NCI-H1092 (cell line): ENCODE measurements at places on chromosomes 5 and 9.

DNA sequence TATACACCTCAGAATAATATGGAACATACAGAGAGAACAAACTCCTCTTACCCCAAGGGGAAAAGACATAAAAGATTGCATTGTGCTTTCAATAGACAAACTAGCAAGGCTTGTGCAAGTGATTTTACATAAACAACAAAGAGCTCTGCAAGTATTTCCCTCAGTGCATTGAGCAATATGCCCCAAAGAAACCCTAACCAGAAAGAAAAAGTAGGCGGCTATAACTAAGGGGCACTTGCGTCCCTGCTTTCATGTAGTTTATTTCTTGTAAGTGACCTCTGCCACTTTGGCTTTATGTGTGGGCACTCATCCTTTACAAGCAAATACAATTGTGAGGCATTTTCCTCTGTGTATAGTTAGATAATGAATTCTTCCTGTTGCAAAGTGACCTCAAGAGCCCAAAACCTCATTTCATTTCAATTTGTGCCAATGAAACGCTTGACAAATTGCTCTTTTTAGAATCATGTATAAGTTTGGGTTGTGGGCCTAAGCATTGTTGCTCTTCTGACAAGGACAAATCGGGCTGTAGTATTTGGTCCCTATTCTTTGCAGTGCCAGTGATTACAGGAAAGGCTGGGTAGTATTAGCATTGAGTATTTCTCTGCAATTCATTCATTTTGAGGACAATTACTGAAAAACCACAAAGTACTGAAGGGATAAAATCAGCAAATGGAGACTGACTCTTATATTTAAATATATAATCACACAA lies 282.2 kb downstream of the DTWD2 start:
- DNase-seq: no peak

GRCh38 chr9:127869310-127870152 lies 7.9 kb downstream of the AK1 start:
- DNase-seq: peak; percentile 79

- DNase-seq: no peak
Measured at GRCh38 chr9:121085661-121086060, 10.9 kb downstream of the CNTRL start.

- DNase-seq: no peak
Measured at GRCh38 chr5:135329066-135329912, 69.7 kb downstream of the MACROH2A1 start.

- DNase-seq: peak; percentile 7
Measured at GRCh38 chr9:99948896-99949295, 42.4 kb downstream of the STX17 start.

GRCh38 chr9:21477466-21477865 lies 4.6 kb downstream of the IFNE start:
- DNase-seq: no peak

GRCh38 chr9:93131599-93132286 lies 2.3 kb downstream of the NINJ1 start:
- no peak for DNase-seq

- no peak for DNase-seq
Measured at GRCh38 chr9:93577078-93577974, 942 bp downstream of the PHF2 start.

GRCh38 chr5:139825690-139826089 lies 30.1 kb downstream of the PSD2 start:
- DNase-seq: no peak

- peak; percentile 5 for DNase-seq
Measured at GRCh38 chr5:58498340-58498942, 7.2 kb downstream of the GAPT start.

GRCh38 chr9:121672986-121673385 lies 21.6 kb downstream of the DAB2IP start:
- DNase-seq: no peak

DNA sequence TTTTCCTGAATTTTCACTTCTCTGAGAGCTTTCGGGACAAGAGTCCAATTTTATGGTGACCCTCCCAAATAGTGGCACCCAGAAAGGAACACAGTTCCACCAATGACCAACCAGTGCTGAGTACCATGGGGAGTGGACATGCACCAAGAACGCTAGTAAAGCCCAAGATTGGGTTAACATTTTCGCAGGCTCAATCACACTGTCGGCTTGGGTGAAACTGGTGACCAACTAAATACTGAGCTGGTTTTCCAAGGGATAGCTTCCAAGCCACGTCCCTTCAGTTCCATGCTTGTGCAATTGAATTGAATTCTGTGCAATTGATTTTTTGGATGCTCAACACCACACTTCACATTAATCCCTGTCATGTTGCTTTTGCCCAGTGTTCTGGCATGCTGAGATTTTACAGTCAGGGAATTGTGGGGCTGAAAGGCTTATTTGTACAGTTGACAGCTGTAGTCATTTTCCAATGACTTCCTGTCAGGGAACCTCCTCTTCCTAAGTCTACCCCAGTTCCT lies 37.6 kb upstream of the TRMT10B start:
- no peak for DNase-seq

DNA sequence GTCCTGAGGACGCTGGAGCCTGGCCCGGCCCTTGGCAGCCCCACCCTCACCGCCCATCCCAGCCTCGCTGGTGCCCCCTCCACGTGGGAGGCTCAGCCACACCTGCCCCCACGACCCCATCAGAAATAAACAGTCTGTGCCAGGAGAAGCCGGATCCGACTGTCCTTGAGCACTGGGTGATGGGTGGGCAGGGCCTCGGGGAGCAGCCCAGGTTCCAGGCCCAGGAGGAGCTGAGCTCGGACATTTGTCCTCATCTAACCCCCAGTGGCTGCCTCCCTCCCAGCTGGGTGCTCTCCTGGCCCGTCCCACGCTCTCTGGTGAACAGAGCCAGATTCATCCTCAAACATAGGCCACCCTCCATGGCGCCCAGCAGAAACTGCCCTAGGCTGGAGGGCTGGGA lies 4.6 kb upstream of the PTGDS start:
- DNase-seq: no peak

GRCh38 chr5:163695830-163696578 lies 190.6 kb downstream of the MAT2B start:
- DNase-seq: peak; percentile 10

DNA sequence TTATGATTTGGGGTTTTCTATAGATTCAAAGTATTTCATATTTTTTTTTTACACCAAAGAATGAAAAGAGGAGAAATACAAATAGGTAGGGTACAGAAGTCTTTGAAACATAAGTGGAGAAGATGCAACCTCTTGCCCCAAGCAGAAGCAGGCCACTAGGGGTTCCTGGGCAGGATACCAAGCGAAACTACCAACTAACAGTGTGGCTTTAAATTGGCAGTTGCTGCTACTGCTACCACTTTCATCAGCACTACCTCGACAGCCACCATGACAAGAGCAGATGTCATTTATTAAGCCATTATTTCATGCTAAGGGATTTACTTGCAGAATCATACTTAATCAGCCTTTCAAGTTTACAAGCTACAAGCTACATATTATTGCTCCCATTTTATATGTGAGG lies 288.1 kb downstream of the NR3C1 start:
- DNase-seq: no peak

DNA sequence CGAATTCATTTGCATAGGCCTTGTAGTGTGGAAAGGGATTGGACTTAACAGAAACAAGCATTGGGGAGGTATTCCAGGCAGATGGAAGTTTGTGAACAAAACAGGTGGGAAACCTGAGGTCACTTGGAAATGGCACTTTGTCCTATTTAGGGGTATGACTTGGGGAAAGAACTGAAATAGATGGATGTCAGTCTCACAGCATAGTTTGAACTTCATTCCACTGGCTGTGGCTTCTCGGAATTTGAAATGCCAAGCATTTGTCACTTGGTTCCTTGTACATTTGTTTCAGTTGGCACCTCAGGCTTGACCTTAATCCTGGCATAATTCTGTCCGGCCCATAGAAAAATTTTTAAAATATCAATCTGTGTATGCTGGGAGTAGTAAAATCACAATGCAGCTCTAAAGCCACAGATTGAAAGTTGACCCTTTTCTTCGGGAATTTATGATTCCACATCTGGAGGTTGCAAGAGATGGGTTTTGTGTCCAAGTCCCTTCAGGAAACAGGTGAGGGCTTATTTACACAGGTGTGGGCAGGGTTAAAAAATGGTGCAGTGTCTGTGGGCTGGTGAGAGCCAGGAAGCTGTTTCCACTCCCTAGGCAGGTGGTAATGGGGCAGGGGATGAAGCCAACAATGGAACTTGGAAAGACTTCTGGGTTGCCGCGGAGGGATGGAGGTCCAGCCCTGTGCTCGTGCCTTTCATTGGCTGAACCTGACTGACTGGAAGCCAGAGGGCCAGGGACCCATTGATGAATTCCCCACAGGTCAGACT lies 39.2 kb upstream of the PDE8B start:
- no peak for DNase-seq

DNA sequence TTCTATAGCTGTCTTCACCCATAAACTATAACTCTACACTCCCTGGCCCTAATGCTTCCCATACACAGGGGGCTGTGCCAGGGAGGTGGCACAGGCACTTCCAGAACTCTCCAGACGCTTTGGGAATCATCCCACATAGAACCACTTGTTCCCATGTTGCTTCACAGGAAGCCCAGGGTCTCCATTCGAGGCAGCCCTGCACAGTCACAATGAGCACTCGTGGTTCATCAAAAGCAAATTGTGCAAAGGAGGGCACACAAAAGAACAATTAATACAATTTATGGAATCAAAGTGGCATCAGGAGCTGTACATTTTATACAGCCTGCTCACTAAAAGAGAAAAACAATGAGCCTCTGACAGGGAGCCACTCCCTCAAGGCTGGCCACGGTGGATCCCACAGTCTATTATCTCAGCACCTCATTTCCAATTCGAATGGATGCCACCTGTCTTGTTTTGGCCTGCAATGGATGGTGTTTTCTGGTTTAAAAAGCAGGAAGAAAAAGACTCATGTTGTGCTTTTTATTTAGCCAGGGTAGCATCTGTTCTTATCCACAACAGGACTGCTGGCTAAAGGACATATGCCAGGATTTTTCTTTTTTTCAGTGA lies 354.8 kb downstream of the ENC1 start:
- DNase-seq: no peak

DNA sequence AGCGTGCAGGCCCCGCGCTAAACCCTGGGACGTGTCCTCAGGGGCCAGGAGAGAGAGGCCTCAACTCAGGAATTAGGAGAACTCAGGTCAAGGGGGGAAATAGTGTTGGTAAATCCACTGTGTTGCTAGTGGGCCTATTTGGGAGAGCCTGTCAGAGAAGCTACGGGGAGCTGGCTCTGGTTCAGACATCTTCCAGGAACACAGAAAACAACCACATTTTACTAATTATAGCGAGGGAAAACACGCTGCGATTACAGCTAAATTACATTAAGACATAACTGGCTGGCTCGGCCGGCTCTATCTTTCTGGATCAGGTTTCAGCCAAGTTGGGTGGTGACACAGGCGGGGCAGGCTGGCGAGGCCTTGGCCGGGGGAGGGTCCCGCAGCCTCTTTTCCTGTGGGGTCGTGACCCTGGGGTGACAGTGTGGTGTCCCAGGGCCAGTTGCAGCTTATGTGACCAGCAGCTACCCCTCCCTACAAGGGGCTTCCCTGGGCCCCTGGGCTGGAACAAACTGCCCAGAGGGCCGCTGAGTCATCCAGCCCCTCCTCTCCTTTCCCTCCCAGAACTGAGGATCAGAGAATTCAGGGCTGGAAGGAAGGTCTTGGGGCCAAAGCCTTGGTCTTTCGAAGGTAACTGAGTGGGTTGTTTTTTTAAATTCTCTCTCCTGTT lies 75.1 kb downstream of the FGF18 start:
- DNase-seq: no peak

DNA sequence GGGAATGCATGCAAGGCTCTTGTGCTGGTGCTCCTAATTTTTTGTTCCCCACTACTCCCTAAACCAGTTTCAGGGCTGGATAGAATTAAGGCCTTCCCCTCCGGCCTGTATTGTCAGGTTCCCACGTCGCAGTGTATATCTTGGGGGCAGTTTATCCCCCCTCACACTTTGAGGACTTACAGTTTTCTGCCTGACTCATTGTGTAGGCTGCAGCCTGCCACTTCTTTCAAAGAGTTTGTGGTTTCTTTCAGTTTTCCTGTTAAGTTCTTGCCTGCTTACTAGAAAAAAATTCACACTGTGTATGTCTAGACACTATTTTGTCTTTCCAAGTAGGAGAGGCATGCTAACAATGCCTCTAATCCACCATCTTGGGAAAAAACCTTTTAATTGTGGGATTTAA lies 28.4 kb upstream of the BTNL3 start:
- no peak for DNase-seq

- DNase-seq: no peak
Measured at GRCh38 chr9:6845880-6846279, 88.1 kb downstream of the KDM4C start.

DNA sequence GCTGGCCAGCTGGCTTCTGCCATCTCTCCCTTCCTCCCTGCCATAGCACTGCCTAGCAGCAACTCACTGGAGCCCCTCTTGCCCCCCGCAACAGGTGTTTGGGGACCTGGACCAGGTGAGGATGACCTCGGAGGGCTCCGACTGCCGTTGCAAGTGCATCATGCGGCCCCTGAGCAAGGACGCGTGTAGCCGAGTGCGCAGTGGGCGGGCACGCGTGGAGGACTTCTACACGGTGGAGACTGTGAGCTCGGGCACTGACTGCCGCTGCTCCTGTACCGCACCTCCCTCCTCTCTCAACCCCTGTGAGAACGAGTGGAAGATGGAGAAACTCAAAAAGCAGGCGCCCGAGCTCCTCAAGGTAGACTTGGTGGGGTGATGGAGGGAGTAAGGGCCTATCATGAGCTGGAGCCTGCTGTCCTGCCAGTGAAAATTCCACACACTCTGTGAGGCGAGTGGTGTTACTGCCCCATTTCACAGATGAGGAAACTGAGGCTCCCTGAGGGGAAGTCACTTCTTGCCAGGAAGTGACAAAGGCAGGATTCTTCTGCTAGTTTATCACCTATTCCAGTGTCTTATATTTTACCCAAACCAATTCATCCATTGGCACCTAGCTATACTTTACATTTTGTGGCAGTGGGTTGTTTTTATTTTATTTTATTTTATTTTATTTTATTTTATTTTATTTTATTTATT lies 10.1 kb downstream of the OLFML2A start:
- no peak for DNase-seq

DNA sequence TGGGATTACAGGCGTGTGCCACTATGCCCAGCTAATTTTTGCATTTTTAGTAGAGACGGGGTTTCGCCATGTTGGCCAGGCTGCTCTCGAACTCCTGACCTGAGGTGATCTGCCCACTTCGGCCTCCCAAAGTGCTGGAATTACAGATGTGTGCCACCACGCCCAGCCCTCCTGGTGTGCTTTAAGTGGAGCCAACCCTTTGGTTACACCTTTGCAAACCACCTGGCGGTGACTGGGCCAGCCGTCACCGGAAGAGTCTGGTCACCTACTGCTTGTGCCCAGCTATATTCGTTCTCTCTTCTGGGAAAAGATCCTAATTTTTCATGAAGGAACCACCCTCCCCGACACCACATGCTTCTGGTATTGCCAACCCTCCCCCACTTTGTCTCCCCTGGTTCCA lies 35.9 kb downstream of the COL23A1 start:
- DNase-seq: no peak

GRCh38 chr9:129586685-129587084 lies 34.2 kb downstream of the C9orf50 start:
- DNase-seq: no peak

- DNase-seq: peak; percentile 12
Measured at GRCh38 chr9:72753266-72753893, 199.5 kb downstream of the ALDH1A1 start.

GRCh38 chr5:68227532-68228160 lies 12.1 kb downstream of the PIK3R1 start:
- DNase-seq: no peak
